ENCODE measurements at places on chromosomes 1 and 21.

DNA sequence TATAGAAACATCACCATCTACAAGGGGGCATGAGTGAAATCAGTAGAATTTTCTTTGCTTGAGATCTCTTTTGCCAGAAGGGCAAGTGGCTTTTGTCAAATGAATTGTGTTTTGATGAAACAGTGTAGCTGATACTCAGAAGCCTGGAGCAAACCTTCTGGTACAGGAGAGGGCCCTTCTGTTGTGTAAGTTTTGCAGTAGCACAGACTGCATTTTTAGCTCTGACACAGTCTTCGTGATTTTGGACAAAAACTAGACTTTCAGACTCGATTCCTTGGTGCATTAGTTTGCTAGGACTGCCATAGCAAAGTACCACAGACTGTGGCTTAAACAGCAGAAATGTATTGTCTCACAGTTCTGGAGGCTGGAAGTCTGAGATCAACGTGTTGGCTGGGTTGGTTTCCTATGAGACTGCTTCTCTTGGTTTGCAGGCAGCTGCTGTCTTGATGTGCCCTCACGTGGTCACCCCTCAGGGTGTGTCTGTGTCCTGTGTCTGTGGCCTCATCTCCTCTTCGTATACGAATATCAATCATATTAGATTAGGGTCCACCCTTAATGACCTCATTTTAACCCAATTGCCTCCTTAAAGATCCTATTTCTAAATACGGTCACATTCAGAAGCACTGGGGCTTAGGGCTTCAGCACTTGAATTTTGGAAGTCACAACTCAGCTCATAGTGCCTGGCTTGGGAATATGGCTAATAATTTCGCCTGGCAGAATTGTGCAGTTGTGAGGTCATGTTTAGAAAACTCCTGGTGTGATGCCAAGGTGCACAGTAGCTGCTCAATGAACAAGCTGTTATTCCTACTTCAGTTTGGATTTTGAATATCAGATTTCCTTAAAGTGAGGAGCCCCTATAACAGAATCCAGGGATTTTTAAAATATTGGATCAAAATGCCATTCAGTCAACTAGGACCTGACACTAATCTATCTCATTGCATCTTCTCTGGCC is 21.2 kb upstream of the DISC1 start:
- DNase-seq = no peak

GRCh38 chr1:153245466-153245865 is 14.0 kb upstream of the LORICRIN start:
- no peak for DNase-seq

DNA sequence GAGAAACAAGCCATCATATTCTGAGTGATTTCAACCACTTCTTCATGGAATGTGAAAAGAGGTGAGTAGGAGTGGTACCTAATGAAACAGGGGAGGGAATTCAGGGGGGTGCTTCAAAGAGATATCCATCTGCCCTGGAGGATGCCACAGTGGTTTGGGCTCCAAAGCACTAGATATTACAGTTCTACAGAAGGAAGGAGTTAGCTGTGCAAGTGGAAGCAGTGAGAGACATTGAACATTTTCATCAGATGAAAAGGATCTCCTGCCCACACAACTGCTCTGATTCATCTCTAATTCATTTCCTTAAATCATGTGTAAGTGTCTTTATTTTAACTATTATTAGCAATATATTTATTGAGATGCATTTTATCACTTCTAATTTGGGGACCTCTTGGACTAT is 2.8 kb upstream of the RGS5 start:
- no peak for DNase-seq

- DNase-seq = no peak
Observed at GRCh38 chr21:39022863-39023693, 160.2 kb downstream of the PSMG1 start.

DNA sequence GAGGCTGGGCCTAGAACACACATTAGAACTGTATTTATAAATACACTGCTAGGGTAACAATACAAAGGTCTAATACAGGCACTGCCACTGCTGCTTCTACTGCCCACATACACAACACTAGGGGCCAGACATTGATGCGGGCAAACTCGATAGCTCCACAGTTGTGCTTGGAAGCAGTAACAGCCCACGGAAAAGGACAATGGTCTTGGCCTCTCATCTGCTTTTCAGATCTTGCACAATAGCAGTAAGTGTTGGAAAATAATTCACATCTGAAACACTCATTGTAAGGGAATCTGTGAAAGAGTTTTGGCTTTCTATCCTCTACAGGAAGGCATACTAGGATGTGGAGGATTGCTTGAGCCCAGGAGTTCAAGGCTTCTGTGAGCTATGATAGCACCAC is 6.9 kb upstream of the SPOCD1 start:
- no peak for DNase-seq

DNA sequence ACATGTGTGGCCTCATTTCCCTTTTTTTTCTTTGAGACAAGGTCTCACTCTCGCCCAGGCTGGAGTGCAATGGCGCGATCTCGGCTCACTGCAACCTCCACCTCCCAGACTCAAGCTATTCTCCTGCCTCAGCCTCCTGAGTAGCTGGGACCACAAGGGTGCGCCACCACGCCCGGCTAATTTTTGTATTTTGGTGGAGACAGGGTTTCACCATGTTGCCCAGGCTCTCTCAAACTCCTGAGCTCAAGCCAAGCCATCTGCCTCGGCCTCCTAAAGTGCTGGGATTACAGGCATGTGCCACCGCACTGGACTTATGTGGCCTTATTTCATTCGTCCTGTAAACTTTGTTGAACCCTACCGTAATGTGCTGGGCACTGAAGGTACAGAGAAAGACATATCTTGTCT is 569 bp upstream of the WARS2 start:
- no peak for DNase-seq

GRCh38 chr1:216532251-216532798 is 109.1 kb upstream of the USH2A start:
- DNase-seq = no peak

- DNase-seq = no peak
Observed at GRCh38 chr1:113857776-113858175, 13.7 kb downstream of the PTPN22 start.

GRCh38 chr1:99594205-99594604 is 51.7 kb upstream of the PALMD start:
- no peak for DNase-seq

DNA sequence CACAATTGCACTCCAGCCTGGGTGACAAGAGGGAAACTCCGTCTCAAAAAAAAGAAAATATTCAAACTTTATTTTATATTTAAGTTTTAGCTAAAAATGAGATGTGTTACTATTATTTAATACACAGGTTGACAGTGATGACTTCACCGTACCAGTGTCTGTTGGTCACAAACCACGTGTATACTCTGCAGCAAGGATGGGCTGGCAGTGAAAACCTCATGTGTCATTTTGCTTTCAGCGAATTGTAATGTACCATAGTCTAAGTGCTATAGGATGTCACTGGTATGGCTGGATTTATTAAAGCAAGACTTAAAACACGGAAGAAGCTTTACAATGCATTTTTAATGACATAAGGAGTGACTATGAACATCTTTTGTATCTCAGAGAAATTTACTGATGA is 28.1 kb upstream of the NHLH2 start:
- no peak for DNase-seq

- no peak for DNase-seq
Observed at GRCh38 chr1:94560333-94560732, 18.8 kb upstream of the F3 start.

GRCh38 chr1:57204091-57204490 is 219.8 kb downstream of the DAB1 start:
- no peak for DNase-seq

- peak; percentile 67 for DNase-seq
Observed at GRCh38 chr1:94622757-94623156, 81.2 kb upstream of the F3 start.

- DNase-seq = no peak
Observed at GRCh38 chr1:5811419-5811818, 180.8 kb downstream of the NPHP4 start.

DNA sequence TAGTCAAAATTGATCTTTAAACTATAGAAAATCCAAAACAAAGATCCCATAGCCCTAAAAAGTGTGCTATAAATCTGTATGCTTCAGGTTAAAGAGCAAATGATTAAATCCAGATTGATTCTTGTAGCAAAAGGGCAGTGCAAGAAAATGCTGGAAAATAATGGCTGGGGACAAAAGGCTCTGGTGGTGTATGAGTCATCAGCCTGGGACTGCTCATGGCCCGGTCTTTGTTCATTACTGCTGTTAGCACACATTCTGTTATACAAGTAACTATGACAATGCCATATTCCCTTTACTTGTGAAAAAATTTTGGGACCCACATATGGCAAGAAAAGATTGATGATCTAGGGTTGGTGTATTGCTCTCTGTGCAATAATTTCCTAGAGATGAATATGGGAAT is 89.1 kb downstream of the RWDD3 start:
- no peak for DNase-seq

Measured in H54 (cell line).